B cell (primary cell): ENCODE measurements at places on chromosomes 11 and 22.

GRCh38 chr11:6040874-6041273 is 10.3 kb upstream of the OR56A1 start:
- no peaks in the 10 kb centered on the region for H3K4me1 ChIP-seq
- no peaks in the 10 kb centered on the region for H3K36me3 ChIP-seq
- H3K27ac ChIP-seq, result no peak overlapping the region
- no peak overlapping the region for H3K4me3 ChIP-seq
- H3K27me3 ChIP-seq, result no peaks in the 10 kb centered on the region

GRCh38 chr22:40265783-40266182 is 80.5 kb upstream of the ADSL start:
- peak overlapping the region; percentile 10 for H3K27ac ChIP-seq
- DNase-seq, result no peak
- no peak overlapping the region for H3K4me3 ChIP-seq
- H3K4me1 ChIP-seq, result peaks cover 2% of the 10 kb centered on the region

GRCh38 chr11:64117763-64118459 is 48.0 kb downstream of the MACROD1 start:
- H3K4me3 ChIP-seq, result no peak overlapping the region
- DNase-seq, result no peak
- no peaks in the 10 kb centered on the region for H3K36me3 ChIP-seq
- H3K4me1 ChIP-seq, result no peaks in the 10 kb centered on the region
- no peak overlapping the region for H3K27ac ChIP-seq
- no peaks in the 10 kb centered on the region for H3K27me3 ChIP-seq

DNA sequence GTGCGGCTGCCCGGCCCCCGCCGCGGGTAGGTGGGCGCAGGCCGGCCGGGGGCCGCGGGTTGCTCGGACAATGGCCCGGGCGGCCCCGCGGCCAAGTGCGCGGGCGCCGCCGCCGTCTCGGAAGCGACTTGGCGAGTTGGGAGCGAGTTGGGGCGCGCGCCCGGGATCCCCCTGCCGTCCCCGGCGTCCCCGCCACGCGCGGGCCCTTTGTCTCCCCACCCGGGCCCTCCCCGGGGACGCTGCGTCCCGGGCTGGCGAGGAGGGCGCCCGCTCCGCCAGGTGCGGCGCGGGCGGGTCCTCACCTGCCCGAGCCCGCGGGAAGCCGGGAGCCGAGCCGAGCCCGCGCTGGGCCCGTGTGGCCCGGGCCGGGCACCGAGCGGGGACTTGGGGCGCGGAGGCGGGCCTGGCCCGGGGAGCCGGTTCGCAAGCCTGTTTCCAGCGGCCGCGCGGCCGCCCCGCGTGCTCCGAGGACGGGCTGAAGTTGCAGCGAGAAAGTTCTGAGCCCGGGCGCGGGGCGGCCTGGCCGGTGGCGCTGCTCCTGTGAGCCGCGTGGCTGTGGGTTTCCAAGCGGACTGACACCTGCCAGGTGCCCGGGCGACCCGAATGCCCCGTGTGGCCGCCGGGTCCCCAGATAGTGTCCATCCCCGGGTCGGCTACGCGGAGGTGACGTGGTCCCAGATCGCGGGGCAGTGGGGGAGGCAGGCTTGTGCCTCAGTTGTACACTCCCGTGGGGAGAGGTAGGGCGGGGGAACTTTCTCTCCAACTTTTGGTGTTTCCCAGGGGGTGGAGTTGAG is 586 bp downstream of the LRP5 start:
- peaks cover 7% of the 10 kb centered on the region for H3K27me3 ChIP-seq
- peak; percentile 52 for DNase-seq
- H3K36me3 ChIP-seq, result no peaks in the 10 kb centered on the region
- peak overlapping the region; percentile 62 for H3K4me3 ChIP-seq
- H3K27ac ChIP-seq, result no peak overlapping the region

GRCh38 chr22:42716221-42716620 is 4.4 kb downstream of the A4GALT start:
- no peak overlapping the region for H3K4me3 ChIP-seq
- DNase-seq, result no peak
- H3K27ac ChIP-seq, result no peak overlapping the region
- H3K27me3 ChIP-seq, result peaks cover 20% of the 10 kb centered on the region
- no peaks in the 10 kb centered on the region for H3K36me3 ChIP-seq

DNA sequence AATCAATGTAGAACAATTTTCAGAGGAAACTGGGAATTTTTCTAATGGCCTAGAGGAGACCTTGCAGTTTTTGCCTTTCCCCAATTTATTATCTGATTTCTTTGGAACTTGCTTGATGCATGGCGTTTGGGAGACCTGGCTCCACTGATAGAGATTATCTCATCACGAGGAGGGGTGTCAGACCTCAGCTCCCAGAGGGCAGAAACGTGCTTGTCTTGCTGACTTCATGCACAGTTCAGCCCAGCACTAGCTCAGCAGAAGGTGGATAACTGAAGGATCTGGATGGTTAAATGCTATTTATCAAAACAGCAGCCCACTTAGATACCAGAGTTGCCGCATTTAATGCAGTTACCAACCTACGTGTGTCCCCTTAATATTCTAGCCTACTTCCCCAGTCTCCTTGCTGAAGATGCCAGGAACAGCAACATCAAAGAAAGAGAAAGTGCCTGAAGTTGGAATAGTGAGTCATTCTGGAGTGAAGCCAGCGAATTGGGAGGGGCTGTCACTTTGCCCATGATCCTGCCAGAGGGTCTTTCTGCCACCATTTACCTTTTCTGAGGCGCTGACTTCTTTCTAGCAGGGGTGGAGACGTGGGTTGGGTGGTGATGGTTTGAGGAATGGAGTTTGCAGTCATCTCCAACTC is 133.5 kb upstream of the CADM1 start:
- no peaks in the 10 kb centered on the region for H3K27me3 ChIP-seq
- no peak overlapping the region for H3K27ac ChIP-seq
- H3K4me1 ChIP-seq, result no peaks in the 10 kb centered on the region
- H3K4me3 ChIP-seq, result no peak overlapping the region

DNA sequence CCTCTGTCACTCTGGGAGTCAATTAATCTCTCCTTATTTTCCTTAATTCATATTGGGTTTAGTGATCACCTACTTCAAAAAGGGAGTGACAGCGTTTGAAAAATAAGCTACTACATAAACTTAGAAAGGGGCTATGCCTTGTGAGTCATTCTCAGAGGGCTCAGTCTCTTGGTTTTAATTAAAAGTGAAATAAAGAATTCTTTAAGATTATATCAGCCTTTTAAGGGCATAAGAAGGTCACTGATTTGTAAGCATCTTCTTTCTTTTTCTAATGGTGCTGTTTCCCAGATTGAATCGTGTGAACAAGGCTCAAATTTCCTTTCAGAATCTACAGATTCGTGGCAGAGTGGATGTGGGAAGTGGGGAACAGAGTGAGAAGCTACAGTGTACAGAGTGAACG is 636.2 kb upstream of the CCDC90B start:
- DNase-seq, result no peak
- no peaks in the 10 kb centered on the region for H3K36me3 ChIP-seq
- H3K4me3 ChIP-seq, result no peak overlapping the region
- no peaks in the 10 kb centered on the region for H3K4me1 ChIP-seq
- no peak overlapping the region for H3K27ac ChIP-seq

DNA sequence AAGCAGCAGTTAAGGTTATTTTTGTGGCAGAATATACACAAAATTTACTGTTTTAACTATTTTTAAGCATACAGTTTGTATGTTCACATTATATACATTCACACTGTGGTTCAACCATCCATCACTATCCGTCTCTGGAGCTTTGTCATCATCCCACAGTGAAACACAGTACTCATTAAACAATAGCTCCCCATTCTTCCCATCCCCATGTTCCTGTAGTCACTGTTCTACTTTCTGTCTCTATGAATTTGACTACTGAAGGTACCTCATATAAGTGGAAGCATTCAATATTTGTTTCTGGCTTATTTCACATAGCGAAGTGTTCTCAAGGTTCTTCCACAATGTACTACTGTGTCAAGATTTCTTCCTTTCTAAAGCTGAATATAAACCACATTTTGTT is 32.6 kb downstream of the ZBTB44 start:
- H3K27me3 ChIP-seq, result no peaks in the 10 kb centered on the region
- no peak overlapping the region for H3K4me3 ChIP-seq
- H3K4me1 ChIP-seq, result no peaks in the 10 kb centered on the region
- no peak for DNase-seq
- H3K36me3 ChIP-seq, result no peaks in the 10 kb centered on the region
- H3K27ac ChIP-seq, result no peak overlapping the region

DNA sequence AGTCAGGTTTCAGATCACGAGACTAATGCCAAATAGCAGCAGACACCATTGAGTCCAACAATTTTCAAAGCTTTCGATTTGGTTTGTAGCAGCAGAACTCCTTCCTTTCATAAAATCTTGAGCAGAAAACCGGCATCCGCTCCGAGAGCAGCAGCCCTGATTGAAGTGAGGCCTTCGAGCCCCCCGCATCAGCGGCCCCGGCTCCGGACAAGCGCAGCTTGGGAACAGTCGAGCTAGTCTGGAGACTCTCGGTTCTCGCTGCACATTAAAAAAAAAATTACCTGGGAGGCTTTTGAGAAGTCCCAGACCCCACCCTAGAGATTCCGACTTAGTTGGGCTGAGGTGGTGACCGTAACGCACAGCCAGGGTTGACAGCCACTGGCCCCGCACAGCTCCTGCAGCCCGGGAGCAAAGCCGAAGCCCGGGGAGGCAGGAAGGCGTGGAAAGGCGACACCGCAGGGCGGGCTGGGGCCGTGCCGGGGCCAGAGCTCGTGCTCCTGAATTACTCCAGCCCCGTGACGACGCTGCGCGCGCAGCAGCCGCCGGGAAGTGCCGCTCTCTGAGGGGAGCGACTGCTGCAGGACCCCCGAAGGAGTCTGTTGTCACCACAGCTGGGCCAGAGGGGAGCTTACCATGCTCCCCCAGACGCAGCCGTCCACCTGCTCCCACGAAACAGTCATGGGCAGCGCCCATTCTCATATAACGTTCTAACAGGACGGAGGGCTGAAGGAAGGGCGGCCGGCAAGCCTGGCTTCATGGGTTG is 57.8 kb downstream of the SPATA19 start:
- no peak for DNase-seq
- H3K27me3 ChIP-seq, result peaks cover 7% of the 10 kb centered on the region
- no peaks in the 10 kb centered on the region for H3K4me1 ChIP-seq
- H3K36me3 ChIP-seq, result no peaks in the 10 kb centered on the region
- no peak overlapping the region for H3K4me3 ChIP-seq
- no peak overlapping the region for H3K27ac ChIP-seq

GRCh38 chr11:64406221-64406946 is 47.4 kb downstream of the RPS6KA4 start:
- H3K36me3 ChIP-seq, result no peaks in the 10 kb centered on the region
- peaks cover 8% of the 10 kb centered on the region for H3K27me3 ChIP-seq
- no peak overlapping the region for H3K27ac ChIP-seq
- H3K4me3 ChIP-seq, result no peak overlapping the region

DNA sequence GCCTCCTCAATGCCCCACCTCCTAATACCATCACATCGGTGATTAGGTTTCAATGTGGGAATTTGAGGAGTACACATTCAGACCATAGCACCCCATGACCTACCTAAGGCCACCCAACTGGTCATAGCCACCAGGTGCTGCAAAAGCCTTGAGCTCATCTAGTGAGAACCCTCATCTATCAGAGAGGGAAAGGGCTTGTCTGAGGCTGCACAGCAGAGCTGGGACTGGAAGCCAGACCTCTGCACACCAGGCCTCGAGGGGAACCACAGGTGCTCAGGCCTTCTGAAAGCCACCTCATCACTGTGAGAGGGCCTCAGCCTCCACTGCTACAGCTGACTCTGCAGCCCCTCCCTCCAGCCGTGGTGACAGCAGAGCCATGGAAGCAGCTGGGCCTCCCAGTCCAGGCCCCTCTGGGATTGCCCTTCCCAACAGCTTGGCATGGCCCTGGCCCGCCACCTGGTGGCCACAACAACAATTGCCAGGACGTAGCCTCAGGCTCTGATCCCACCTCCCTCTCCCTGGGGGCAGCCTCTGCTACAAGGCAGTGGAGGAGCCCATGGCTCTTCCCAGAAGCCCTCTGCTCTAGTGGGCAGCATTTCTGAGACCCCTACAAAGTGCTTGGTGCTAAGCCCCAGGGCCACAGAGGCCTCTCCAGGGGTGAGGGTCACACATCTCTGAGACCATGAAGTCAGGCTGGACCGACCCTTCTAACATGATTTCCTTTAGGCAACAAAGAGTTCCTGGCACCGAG is 41.0 kb upstream of the PRDM11 start:
- no peaks in the 10 kb centered on the region for H3K27me3 ChIP-seq
- no peak overlapping the region for H3K27ac ChIP-seq
- H3K36me3 ChIP-seq, result no peaks in the 10 kb centered on the region

DNA sequence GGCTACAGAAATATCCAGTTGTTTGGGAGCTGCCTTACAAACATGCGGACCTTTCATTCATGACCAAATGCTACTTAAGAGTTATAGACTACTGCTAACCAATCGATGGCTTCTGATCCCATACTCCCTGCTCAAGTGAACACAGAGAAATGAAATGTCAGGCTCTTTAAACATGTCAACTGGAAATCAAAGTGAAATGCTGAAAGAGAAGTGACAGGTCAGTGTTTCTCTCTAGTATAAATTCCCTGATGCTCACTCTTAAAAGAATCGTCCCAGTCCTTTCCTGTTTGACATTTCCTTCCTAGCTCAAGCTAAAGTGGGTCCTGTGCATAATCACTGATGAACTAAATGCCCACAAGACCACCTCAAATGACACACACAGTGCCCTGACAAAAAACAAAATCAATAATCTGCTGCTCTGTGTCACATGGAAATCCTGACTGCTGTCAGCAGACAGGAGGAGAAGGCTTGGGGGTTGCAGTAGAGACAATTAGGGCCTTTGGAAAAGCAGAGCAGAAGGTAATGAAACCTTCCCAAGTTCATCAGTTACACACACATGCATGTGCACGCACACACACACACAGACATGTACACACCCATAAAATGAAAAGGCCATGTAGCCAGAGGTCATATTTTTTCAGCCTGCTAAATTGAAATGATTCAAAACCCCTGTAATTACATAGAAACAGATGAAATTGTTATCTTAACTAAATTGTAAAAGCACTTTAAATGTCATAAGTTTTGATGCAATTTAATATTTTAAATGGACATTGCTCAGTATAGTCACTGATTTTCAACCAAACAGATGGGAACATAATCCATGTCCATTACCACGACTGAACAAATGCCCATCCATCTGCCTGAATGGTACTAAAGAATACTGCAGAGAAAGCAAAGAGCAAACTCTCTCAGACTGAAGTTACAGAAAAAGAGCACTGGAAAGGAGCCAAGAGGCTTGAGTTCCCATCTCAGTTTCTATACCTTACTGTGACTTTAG is 330.7 kb downstream of the TTC28 start:
- H3K27me3 ChIP-seq, result no peaks in the 10 kb centered on the region
- H3K27ac ChIP-seq, result no peak overlapping the region
- H3K4me1 ChIP-seq, result no peaks in the 10 kb centered on the region
- DNase-seq, result no peak
- no peaks in the 10 kb centered on the region for H3K36me3 ChIP-seq

- no peak overlapping the region for H3K4me3 ChIP-seq
- H3K36me3 ChIP-seq, result no peaks in the 10 kb centered on the region
- H3K27me3 ChIP-seq, result peaks cover 2% of the 10 kb centered on the region
- H3K27ac ChIP-seq, result no peak overlapping the region
These were observed 94.9 kb downstream of the MICAL2 start for GRCh38 chr11:12205330-12205729.

- H3K27ac ChIP-seq, result no peak overlapping the region
- no peaks in the 10 kb centered on the region for H3K4me1 ChIP-seq
- no peaks in the 10 kb centered on the region for H3K36me3 ChIP-seq
- H3K4me3 ChIP-seq, result no peak overlapping the region
- H3K27me3 ChIP-seq, result no peaks in the 10 kb centered on the region
These were observed 286.2 kb upstream of the NARS2 start for GRCh38 chr11:78860720-78861422.

- H3K4me1 ChIP-seq, result no peaks in the 10 kb centered on the region
- no peak for DNase-seq
- H3K27me3 ChIP-seq, result no peaks in the 10 kb centered on the region
These were observed 383.2 kb downstream of the METTL15 start for GRCh38 chr11:28491431-28491830.
